IPS-NIHi11 (cell line): ENCODE measurements at places on chromosomes 5 and 9.
A peak's percentile ranks its signal among the peaks of the same experiment; 100 is the strongest.

GRCh38 chr5:59128646-59129290 lies 545.9 kb downstream of the RAB3C start:
- DNase-seq: no peak

- peak; percentile 73 for DNase-seq
Observed at GRCh38 chr5:73454379-73455036, 5.9 kb upstream of the FOXD1 start.

DNA sequence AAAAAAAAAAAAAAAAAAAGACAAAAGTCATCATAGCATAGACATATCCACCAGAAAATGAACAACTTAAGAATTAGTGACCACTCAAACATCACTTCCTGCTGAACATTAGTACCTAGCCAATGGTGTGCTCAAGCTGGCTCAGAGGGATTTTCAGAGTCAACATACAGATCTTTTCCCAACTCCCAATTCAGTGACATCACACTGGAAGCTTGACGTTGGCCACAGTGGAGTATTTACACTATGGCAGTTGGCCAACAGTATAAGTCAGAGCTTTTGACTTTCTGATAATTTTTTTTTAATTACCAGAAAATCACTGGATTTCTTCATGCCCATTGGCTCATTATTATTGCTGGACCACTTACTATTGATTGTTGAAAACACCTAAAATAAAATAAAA lies 383.5 kb downstream of the ARHGEF28 start:
- DNase-seq: no peak

DNA sequence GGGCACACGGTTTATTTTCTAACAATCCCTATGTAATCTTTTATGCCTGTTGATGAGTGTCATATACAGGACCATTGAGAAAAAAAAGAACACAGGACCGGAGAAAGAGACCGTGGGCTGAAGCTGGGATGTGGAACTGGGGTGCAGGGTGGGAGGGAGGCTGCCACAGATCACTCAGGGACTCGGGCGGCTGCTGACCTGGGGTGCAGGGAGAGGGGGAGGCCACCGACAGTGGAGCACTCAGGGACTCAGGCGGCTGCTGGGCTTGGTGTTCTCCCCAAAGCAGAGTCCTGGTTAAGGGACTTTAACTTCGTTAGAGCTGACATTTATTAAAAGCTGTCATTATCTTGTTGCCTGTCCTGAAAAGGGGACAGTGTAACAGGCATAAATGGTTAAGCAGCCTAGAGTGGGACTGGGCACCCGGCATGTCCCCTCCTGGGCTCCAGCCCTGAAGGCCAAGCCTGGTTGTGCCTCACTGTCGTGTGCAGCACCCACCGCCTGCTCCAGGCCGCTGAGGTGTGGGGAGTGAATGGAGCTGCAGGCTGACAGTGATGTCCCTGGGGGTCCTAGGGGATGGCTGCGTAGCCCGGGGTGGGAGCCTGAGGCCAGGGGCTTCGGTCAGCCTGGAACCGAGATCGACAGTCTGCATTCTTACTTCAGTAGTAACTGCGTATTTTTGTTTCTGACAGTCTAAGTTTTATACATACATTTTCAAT lies 14.0 kb downstream of the NDUFS6 start:
- no peak for DNase-seq

GRCh38 chr5:75072061-75072460 lies 19.7 kb upstream of the GCNT4 start:
- DNase-seq: no peak

GRCh38 chr5:143023411-143024096 lies 253.4 kb downstream of the ARHGAP26 start:
- DNase-seq: no peak
